ENCODE measurements at places on chromosomes 5 and 9. TPM values are rescaled to one million over a fixed set of nuclear protein-coding genes. Genes with fewer than 3 reads are reported as not detected.

DNA sequence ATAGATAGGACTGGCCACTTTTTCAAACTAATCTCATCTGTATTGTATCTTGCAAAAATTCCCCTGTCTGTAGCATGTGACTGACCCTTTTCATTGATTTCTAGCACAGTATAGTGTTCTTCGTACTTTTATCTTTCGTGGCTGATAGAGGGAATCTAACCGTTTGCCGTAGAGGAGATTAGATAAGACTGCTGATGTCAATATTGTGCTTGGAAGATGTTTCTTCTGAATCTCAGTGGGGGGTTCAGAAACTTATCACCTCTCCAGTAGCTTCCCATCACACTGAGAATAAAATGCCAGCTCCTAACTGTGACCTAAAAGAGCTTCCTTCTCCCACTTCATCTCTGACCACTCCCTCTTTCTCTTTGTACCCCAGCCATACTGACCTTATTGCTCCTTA lies 25.4 kb upstream of the ALDOB start:
- DNase-seq: no peak

Gene RASEF
- 0.39 TPM for total RNA-seq

DNA sequence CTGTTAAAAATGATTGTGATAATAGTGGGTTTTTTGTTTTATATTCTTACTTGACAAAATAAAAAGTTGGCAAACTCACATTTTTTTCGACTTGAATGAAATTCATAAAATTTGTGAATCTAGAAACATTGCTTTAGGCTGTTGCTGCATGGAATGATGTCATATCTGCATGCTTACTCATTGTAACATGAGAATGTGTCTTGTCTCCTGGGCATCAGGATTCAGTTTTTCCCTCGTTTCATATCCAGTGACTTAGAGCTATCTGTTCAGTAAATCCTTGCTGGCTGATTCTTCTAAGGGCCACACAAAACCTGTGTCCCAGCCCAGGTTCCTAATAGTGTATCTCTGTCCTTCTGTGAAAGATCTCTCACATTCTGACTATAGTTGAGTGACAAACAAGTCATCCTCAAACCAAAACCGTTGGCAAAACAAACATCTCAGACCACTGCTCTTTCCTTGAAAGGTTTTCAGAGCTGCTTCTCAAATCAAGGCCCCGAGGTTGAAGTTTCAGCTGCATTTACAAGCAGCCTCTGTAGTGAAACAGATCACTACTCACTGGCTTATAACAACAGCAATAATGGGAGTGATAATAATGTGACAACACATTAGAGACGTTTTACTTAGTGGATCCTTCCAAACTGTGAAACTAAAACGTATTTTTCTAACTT lies 95.0 kb downstream of the NPR3 start:
- peak; percentile 25 for DNase-seq

- DNase-seq: no peak
Measured at GRCh38 chr9:87127978-87128614, 180.8 kb upstream of the GAS1 start.
